CD4-positive, alpha-beta T cell treated with Interleukin-1 beta for 1 hour (primary cell): ENCODE measurements at places on chromosomes 3 and 15.
A peak's percentile ranks its signal among the peaks of the same experiment; 100 is the strongest.

- DNase-seq: no peak
Measured at GRCh38 chr3:107942244-107942643, 148.6 kb downstream of the CD47 start.

- no peak for DNase-seq
Measured at GRCh38 chr15:101646672-101647071, 5.5 kb downstream of the TM2D3 start.

DNA sequence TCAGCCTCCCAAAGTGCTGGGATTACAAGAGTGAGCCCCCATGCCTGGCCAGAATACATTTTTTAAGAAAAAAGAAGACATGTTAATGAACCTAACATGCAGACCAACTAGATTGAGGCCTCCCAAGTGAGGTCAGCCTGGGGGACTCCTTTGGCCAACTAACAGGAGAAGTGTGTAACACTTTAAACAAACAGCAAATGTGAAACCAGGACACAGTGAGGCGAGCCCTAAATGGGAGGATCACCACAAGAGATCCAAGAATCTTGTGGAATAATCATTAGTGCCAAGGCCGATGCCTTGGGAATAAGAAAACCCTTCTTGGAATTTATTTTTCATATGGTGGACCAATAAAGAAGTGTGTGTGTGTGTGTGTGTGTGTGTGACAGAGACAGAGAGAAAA, 73.9 kb downstream of the ATP10A start:
- no peak for DNase-seq

- DNase-seq: no peak
Measured at GRCh38 chr15:44308415-44308814, 19.9 kb downstream of the GOLM2 start.

GRCh38 chr3:52923963-52924362, 26.6 kb upstream of the STIMATE start:
- no peak for DNase-seq

DNA sequence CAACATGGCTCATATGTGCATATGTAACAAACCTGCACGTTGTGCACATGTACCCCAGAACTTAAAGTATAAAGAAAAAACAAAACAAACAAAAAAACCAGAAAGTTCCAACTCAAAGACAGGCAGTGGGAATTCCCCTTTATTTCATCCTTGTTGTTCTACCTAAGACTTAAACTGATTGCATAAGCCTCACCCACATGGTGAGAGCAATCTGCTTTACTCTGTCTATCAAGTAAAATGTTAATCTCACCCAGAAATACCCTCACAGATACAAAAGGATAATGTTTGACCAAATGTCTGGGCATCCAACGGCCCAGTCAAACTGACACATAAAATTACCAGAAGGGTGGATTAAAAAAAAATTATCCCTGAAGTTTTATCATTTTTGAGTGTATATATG, 190.9 kb upstream of the PLSCR5 start:
- DNase-seq: no peak

DNA sequence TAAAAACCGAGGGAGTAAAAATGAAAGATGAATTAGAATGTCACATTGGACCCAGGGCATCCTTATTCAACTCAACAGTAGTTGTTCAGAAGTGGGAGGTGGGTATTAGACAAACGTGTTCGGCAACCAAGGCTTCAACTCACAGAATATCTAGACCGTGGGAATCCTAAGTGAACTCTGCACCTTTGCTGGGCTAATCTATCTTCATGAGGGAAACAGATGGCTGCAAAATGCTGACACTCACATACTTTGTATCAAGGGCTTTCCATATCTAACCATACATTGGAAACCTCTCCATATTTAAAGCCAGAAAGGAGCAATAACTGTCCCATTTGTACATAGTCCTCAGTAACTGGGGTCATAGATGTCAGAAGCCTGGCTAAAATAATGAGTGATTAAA, 20.9 kb downstream of the PLSCR1 start:
- DNase-seq: no peak

DNA sequence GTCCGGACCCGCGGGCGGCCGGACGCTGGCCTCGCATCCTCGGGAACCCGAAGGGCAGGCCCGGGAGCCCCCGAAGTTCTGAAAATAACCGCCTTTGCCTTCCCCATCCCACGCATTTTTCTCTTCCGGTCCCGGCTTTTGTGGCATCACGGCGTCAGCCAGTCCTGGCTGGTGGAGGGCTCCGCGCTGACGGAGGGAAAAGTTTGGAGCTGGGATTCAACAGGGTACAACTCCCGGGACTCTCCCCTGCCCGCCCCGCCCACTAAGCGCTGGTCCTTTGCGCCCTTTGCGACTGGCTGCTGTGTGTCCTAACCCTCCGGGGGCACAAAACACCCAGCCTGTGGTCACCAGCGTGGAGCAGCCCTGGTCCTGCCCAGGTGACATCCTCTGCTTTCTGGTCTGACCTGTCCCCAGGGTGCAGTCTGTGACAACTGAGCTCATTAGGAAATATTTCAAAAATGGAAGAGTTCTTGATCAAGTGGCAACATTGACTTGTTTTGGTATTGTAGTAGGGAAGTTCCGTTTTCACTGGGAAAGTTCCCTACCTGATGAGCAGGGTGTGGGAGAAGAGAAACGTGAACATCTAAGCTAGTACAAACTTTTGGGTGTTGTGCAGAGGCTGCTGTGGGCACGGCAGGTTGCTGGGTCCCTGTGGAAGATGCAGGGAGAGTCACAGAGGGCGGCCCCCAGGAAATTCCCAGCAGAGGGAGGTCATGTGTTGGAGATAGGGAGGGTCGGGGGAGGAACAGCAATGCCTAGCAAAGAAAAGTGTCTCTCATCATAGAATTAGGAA, 775 bp downstream of the ARNT2 start:
- DNase-seq: no peak

- DNase-seq: no peak
Measured at GRCh38 chr3:46298871-46299607, 54.9 kb upstream of the CCR2 start.

DNA sequence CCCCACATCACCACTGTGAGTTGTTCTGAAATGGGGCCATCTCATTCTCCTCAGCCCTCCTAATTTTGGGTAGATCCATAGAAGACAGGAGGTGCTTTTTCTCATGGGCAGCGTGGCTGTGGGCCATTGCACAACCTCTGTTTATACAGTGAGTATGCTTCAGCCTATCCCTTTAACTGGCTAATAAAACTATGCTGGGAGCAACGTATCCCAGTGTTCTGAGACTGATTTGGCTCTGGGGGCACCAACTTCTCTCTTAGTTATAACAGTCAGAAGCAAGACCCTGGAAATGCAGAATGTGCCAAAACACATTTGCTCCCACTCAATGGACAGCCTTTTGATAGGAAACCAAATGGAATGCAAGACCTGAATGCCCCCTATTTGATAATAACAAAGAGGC, 97.1 kb upstream of the ICE2 start:
- DNase-seq: no peak

DNA sequence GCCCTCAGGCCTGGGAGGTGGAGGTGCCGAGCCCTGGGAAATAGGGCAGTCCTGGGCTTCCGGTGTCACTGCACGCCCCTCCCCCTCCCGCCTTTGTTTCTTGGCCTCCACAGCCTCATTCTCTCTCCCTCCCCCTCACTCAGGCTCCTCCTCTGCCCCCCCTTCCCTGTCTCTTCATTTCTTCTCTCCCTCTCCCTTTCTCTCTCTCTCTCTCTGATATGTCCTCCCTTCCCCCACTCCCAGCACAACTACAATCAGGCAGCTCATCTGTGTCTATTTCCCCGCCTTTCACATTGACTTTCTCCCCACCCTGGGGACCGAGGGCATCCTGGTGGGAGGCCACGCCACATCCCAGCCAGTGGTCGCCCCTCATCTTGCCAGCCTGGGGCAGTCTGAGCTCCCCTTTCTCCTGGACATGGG, 40.2 kb downstream of the IDH2 start:
- peak; percentile 28 for DNase-seq

GRCh38 chr3:140258222-140258724, 323.3 kb downstream of the CLSTN2 start:
- no peak for DNase-seq

- DNase-seq: no peak
Measured at GRCh38 chr3:71742621-71743020, 11.0 kb upstream of the GPR27 start.

DNA sequence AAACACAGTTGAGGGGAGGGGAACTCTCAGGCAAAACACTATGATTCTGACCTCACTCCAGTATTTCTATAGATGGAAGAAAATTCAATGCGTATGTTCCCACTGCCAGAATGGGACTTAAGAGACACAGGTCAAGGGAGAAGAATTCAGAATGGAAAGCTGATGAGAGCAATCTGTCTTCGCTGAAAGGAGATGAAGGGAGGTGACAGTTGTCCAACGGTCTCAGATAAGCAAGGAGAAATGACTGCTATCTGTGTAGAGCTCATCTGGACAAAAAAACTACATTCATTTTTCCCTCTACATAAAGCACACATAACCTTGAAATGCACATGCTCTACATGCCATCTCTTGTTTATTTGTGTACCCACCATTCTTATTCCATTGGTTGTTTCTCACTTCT, 405.1 kb downstream of the LSAMP start:
- no peak for DNase-seq
